ENCODE measurements at places on chromosomes 5 and 9.
A peak's percentile ranks its signal among the peaks of the same experiment; 100 is the strongest.

- DNase-seq, result no peak
Observed at GRCh38 chr9:109856785-109857184, 76.8 kb downstream of the PALM2AKAP2 start.

DNA sequence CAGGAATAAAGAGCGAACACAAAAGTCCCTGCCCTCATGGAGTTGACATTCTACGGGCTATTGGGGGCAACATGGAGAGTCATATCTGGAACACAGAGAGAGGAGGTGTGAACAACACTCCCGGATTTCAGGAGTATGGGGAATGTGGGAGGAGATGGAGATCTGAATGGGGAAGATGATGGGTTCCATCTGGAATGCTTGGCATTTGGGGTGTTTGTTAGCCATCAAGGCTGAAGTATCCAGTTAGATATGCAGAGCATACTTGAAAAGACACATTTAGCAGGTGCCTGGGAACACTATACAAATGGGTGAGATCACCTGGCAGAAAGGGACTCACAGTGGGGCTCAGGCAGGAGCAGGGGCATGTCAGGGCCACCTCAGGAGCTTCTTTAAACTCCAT lies 61.1 kb downstream of the EGFLAM start:
- DNase-seq, result no peak

GRCh38 chr5:73295447-73295846 lies 122.5 kb downstream of the TMEM174 start:
- DNase-seq, result no peak

- no peak for DNase-seq
Observed at GRCh38 chr9:108163321-108164005, 673.9 kb upstream of the KLF4 start.

GRCh38 chr5:169584998-169585451 lies 1.5 kb downstream of the SPDL1 start:
- no peak for DNase-seq

- no peak for DNase-seq
Observed at GRCh38 chr9:34384368-34385165, 7.9 kb upstream of the MYORG start.

DNA sequence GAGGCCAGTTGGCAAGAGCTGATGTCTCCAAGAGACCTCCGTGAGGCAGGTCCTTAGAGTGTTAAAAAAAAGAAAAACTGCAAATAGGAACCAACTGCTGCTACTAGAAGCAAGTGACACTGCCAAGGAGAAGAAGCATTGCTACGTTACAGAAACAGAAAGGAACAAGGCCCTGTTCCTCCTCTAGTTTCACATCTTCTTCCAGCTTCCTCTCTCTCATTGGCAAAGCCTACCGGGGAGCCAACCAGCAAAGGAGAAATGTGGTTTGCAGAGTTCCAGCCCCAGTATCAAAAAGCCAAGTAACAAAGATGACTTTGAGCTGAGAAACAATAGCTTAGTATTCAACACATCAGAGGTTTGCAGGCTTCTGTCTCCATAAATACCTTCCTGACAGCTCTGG lies 145.9 kb downstream of the PRELID2 start:
- no peak for DNase-seq

- DNase-seq, result no peak
Observed at GRCh38 chr5:41821051-41821450, 49.2 kb downstream of the OXCT1 start.

- no peak for DNase-seq
Observed at GRCh38 chr5:60295423-60295822, 401.9 kb upstream of the PDE4D start.

GRCh38 chr5:77936365-77936693 lies 160.2 kb upstream of the TBCA start:
- no peak for DNase-seq

DNA sequence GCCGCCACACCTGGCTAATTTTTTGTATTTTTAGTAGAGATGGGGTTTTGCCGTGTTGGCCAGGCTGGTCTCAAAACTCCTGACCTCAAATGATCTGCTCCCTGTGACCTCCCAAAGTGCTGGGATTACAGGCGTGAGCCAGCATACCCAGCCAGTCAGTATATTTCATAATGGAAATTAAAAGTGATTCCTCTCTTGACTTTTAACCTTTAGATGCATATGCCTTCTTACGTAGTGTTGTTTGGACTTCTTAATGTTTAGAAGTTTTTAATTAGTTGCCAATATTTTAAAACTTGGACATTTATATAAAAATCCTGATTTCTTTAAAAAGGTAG lies 22.4 kb downstream of the DENND4C start:
- DNase-seq, result no peak

DNA sequence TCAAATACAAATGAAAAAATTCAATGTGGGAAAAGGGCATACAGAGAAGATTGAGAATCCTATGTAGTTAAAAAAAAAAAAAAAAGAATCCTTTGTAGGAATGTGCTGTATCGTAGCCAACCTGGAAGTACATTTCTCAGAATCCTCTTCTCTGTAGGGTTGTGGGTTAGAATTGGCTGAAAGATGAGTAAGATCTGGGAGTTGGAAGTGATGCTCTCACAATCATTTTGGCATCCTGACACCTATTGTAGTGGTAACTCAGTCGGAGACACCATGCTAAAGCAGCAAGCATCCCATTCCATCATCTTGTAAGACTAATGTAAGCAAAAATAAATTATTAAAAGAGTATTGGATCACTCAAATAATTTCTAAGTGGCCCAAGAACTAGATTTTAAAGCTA lies 30.6 kb downstream of the MRPL22 start:
- no peak for DNase-seq

- DNase-seq, result no peak
Observed at GRCh38 chr9:135503371-135504261, 3.1 kb downstream of the MRPS2 start.

DNA sequence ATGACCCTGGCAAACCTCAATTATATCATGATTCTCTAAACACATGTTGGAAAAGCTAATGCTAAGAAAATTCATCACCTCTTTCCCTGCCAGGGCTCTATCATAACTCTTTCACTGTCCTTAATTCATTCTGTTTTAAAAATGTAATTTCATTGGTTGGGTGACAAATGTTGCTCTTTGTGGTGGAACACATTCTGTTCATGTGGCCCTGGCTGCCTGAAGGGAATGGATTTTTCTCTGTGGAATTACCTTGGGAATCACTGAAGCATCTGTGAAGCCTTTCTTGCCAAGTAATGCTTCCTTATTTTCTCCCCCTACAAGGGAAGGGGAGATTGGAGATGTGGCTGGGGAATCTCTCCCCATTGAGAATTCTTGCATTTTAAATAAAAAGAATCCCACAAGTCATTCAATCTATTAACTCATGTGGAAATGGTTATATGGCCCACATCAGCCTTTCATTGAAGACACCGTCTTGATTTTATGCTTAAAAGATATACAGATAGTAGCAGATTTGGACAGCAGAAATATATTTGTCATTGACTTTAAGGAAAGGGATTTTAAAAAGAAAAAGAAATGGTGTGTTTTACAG lies 201.8 kb upstream of the NMUR2 start:
- DNase-seq, result no peak

DNA sequence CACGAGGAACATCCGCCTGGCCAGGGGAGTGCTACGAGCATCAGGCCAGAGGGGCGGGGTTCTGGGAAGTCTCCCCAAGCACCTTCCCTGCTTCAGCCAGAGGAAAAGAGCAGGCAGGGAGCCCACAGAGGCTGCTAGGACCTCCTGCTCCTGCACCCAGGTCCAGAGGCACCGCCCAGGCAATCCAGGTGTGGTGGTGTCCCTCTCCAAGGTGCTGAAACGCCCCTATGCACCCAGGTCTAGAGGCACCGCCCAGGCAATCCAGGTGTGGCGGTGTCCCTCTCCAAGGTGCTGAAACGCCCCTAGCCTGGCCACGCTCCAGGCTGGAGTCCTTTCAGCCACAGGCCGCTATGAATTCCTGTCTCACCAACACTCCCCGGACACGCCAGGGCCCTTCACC lies 10.7 kb upstream of the UBAC1 start:
- DNase-seq, result peak; percentile 16

DNA sequence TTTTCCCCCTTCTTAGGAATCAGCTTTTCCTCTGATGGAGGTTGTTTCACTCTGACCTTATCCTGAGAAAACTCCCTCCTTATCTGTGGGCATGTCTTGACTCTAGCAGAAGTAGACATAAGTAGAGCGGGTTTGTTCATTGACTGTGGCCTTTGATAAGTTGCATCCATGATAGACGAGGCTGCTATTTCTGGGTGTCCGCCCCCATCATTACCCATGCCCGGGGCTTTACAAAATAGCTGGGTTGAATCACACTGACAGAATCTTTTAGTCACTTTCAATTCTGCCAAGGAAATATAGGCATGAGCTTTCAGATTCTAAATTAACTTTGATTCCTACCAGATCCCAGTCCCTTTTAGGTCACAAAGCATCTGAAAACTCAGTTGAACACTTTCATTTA lies 223.8 kb downstream of the SEC61B start:
- no peak for DNase-seq

DNA sequence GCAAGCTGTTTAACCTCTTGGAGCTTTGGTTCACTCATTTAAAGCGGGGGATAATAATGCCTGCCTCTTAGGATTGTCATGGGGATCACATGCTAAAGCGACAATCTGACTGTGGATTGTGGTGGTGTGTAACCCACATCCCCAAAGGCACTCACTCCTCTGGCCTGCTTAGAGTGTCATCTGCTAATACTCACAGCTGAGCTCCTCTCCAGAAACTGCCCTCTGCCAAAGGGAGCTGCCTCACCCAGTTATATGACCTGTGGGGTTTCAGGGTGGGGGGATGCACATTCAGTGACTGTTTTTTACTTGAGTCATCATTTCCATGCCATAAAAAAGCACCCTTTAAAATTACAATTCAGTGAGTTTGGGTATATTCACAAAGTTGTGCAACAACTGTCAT lies 110.0 kb upstream of the SPOCK1 start:
- DNase-seq, result no peak

DNA sequence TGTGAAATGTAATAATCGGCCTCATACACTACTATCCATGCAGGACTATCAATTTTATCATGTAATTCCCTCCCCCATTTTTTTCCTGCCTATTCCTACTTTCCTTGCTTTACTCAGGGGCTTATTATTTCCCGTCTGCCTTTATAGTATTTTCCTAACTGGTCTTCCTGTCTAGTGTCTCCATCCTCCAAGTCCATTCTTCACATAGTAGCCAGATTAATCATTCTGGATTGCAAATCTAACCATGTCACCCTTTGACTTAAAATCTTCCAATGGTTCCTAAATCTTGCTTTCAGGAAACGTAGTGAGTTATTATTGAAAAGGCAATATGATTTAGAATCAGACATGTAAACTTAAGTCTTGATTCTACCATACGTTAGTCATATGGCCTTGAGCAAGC lies 307.4 kb upstream of the HAPLN1 start:
- no peak for DNase-seq

- peak; percentile 95 for DNase-seq
Observed at GRCh38 chr9:124415102-124415851, at the start of gene PSMB7. Gene PSMB7 (minus strand): TSS chr9:124415442. CDS start chr9:124415425, 17 bp downstream.

DNA sequence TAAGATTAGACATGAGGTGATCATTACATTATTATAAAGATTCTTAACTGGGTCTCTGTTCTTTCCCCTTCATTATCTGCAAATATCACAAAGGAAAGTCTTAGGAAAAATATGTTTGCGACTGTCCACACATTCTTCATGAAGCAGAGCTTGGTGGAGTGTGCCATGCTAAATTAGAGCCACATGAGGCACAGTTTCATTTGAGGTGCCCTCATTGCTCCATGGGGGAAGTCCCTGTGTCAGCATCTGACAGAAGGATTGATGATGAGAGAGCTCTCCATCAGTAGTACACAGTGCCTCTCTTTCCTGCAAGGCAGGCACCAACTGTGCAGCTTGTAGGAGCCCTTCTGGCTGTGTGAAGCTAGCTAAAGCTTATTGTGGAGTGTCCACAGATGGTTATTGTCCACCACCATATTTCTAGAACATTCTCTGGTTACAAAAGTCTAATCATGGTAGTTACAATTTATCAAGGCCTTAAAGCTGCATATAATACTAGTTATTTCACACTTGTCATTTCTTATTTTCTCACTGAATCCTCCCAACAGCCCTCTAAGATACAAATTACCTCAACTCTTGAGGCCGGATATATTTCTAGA lies 63.9 kb downstream of the C9orf152 start:
- no peak for DNase-seq

- DNase-seq, result peak; percentile 36
Observed at GRCh38 chr9:121267689-121268597, at the start of gene GSN. Gene GSN (plus strand): TSS chr9:121268162. CDS start chr9:121301972, 33,810 bp downstream.

DNA sequence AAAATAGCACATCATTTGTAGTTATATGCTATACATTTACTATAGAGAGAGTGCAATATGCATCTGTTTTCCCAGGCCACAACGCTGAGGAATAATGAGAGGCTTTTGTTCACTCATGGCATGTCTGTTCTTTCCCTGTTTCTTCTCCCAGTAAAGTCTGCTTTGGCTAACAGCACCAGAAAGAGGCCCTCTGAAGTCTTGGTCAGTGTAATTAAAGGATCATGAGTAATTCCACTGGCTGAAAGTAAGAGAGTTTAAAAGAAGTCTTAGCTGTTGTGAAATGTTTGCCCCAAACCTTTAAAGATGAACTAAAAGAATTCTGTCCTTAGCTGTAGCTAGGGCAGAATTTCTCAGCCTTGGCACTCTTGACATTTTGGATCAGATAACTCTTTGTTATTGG lies 228.8 kb downstream of the TLE4 start:
- no peak for DNase-seq

DNA sequence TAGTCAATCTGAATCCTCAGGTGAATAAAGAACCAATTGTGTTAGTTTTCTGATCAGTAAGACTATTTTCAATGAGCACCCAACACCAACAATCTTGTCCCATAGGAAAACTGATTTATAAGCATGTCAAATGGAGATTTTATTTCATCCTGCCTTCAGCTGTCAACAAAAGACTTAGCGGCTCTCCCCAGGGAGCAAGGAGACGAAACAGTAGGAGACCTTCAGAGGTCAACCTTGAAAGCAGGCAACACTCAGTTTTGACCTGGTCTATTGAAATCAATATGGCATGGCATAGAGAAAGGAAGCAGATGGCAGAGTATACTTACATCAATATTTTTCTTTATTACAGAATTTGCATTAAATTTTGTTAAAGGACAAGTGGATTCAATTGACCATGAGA lies 34.1 kb downstream of the ZNF622 start:
- DNase-seq, result no peak

DNA sequence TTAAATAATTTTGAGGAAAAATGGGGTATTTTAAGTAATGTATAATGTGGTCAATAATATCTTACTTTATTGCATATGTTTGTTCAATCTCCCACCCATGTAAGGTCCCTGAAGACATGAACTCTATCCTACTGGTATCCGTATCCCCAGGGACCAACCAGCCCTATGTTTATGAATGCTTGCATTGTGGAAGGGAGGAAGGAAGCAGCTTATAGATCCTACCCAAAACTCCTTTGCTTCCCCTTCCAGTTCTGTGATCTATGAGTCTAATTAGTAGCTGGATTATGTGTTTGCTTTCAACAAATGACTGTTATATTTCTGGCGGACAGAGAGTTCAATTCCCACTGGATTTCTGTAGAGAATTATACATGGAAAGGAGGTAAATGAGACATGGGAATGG lies 45.6 kb downstream of the CNTRL start:
- no peak for DNase-seq

DNA sequence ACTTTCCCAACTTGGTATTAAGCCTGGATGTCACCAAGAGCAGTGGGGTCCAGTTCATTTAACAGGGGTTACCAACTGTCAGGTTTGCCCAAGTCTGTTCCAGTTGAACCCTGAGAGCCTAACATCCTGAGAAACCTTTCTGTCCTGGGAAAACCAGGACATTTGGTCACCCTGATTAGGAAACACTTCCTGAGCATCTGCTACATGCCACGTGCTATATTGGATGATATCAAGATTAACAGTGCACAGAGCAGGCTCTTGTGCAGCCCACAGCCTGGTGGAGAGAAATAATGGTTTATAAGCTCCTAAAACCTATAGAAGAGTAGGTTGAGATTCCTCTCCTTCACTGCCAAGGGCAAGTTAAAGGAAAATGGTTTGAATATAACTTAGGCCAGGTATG lies 102.9 kb upstream of the RAD23B start:
- no peak for DNase-seq

All from activated effector memory CD4-positive, alpha-beta T cell treated with Interleukin-2 at 50 U/mL for 16 hours (primary cell).